Activated naive CD4-positive, alpha-beta T cell treated with anti-CD3 and anti-CD28 coated beads, Interleukin-2, amount 50 U/mL, for 72 hours (primary cell): ENCODE measurements at places on chromosomes 11 and 22.

GRCh38 chr22:22884888-22885840, 2.5 kb upstream of the IGLL5 start:
- DNase-seq = peak; percentile 47

DNA sequence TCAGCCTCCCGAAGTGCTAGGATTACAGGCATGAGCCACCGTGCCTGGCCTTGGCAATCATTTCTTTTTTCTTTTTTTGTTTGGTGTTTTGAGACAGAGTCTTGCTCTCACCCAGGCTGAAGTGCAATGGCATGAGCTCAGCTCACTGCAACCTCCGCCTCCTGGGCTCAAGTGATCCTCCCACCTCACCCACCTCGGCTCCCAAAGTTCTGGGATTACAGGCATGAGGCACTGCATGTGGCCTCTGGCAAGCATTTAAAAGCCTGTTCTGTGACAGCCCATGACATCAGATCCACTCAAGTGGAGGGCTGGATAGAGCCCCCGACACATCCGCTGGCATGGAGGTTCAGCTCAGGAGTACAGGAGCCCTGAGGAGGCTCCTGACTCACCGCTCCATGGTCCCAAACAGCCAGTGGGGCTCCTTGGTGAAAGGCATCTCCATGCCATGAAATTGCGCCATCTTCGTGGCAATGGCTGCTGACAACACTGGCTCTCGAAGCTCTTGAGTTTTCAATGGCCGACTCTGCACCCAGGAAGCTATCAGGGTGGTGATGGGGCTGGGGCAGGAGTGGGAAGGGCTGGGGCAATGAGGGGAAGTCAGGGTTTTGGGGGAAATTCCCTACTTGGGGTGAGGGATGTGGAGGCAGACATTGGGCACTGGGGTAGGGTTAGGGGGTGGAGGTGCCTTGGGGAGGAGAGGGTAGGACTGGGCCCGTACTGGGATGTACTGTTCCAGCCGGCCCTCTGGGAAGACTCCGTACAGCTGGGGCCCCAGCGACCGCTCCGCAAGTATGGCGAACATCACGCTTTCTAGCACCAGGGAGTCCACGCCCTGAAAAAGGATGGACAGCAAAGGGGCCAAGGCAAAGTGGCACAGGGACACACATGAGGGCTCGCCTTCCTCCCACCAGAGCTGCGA, 1.4 kb downstream of the CHKB start:
- DNase-seq = no peak

- DNase-seq = peak; percentile 36
These were observed 9.8 kb downstream of the THAP12 start for GRCh38 chr11:76371170-76371569.

DNA sequence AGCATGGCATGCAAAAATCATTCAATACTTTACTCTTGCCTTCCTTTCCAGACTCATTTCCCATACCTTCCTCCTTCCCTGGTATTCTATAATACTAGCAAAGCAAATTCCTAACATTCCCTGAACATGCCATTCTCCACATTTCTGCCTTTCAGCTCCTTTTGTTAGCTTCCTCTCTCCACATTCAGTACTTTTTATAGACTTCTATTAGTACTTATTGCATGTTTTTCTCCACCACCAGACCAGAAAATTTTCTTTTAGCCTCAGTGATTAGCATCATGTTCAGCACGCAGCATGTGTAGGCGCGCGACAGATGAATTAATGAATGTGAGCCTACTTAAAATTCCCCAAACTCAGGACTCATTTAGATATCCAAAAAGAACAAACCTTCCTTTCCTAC, 935.3 kb downstream of the DLG2 start:
- no peak for DNase-seq
